Fibroblast of skin of right quadriceps (primary cell): ENCODE measurements at places on chromosomes 3 and 15.

DNA sequence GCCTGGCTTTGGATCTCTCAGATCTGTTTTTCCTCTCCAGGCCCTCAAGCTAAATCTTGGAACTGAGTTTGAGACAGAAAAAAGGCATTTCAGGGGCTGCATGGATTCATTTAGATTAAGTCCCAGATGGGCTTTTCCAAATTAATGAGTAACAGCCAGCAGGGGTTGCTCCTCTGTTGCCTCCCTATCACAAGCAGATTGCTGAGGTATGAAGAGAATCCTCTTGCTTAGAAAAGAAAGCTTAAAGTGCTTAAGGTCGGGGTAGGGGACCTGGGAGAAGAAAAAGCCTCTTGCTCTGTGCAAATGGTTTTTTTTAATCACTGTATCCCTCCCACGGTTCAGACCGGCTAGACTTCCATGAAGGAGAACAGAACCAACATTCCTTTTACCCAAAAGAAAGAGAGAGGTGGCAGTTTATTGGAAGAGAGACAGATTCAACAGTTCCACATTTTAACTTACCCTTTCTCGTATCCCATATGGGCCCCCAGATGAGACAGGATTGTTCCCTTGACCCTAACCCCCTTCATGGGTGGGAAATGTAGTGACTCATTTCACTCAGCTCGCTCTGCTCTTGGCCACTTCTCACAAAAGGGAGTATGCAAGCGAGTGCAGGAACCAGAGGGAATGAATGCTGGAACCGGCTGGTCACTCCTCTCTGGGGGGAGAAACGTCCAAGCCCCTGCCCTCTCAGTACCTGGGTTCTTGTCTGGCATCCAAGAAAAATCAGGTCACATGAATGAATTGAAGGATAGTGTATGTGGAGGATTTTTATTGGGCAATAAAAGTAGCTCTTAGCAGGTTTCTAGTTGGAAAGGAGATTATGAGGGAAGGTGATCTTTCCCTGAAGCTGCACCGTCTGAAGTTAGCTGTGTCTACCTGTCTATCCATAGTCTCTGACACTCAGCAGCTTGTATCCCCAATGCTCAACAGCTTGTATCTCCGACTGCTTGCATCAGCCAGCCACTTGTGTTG, 745.2 kb downstream of the SI start:
- peak; percentile 9 for DNase-seq

DNA sequence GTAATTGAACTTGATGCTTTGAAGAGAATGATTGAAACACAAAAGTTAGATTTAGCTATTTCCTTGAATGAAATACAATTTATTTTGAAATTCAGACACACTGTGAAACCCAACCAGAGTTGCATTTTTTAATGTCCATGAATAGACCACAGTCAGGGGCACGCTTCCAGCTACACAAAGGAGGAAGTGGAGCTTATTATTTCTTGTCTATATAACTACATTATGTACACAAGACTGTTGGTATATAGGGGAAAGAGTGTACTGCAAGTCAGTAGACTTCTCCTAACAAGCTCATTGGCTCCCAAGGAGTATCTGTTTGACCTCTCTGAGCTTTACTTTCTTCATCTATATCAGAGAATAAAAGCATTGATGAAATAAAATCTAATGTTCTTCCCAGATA, 326.2 kb downstream of the RYR3 start:
- DNase-seq, result no peak

DNA sequence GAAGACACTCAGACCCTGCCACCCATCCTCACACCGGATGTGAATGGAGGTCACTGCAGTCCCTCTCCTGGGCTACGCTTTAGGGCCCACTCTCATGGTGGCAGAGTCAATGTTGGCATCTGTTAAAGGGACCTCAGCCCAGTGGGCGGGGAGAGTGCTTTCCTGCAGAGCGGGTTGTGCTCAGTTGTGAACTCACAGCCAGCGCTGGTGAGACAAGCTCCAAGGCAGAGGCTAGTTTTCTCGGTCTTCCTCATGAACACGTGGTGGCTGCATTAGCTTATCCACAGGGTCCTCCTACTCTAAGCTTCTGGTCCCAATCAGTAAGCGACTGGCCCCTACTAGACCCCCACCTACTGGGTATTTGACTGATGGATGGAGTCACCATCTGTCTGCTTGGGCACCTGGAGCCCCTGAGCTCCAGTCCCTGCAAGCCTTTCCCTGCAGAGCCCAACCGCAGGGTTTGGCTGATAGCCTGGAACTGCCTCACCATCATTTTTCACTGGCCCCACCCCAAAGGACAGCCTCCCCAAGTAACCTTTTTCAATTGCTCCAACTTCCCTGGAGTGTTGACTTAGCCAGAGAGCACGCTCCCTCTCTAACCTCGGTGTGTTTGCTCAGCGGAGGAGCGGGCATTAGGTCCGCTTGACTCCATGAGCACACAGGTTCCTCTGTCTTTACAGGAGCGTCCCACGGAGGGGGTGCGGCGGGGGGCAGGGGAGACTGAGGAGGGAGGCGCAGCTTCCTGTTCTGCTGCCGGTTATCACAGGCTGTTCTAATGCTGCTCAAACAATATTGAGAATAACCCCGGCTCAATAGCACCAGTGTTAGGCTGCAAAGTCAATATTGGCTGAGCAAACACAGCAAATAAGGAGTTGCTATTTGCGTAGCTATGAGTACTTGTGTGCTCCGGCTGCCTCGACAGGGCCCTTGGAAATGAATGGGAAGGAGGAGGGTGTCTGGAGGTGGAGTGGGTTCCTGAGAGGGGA, 141.7 kb downstream of the RPLP1 start:
- DNase-seq, result peak; percentile 48

DNA sequence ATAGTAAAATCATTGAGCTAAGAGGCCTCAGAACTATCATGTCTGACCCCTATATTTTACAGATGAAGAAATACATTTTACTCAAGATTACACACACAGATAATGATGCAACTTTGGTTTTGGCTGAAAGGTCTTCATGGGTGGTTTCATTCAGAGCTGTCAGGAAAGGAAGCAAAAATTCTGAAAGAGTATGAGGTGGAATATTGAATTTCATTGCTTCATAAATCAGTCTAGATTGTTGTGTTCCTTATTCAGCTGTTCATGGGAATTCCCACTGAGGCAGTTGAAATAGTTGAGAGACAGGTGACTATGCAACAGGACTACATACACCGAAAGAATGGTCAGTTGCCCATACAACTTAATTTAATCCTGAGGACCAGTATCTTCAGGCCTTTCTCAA, 39.4 kb downstream of the CD200 start:
- peak; percentile 22 for DNase-seq

DNA sequence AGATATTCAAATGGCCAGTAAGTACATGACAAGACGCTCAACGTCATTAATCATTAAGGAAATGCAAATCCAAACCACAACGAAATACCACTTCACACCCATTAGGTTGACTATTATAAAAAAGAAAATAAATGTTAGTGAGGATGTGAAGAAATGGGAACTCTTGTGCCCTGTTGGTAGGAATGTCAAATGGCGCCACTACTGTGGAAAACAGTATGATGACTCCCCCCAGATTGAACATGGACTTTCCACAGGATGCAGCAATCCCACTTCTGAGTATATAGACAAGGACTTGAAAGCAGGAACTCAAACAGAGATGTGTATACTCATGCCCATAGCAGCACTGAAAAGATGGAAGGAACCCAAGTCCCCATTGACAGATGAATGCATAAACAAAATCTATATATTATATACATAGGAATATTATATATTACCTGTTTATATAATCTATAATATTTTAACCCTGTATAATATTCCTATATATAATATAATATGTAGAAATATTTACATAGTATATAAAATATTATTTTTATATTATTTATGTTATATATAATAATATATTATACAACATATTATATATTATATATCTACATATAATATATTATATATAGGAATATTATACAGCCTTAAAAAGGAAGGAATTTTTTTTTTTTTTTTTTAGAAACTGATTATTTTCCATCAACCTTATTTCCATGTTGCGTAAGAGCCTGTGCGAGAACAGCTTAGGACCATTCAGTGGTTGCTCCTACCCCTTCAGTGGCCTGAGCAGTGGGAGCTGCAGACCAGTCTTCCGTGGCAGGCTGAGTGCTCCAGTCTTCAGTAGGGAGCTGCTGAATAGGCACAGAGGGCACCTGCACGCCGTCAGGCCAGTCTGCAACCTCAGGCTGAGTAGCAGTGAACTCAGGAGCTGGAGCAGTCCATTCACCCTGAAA, 17.6 kb upstream of the PIGZ start:
- DNase-seq, result no peak

- DNase-seq, result peak; percentile 60
Observed at GRCh38 chr3:41202834-41203345, 3.6 kb downstream of the CTNNB1 start.

DNA sequence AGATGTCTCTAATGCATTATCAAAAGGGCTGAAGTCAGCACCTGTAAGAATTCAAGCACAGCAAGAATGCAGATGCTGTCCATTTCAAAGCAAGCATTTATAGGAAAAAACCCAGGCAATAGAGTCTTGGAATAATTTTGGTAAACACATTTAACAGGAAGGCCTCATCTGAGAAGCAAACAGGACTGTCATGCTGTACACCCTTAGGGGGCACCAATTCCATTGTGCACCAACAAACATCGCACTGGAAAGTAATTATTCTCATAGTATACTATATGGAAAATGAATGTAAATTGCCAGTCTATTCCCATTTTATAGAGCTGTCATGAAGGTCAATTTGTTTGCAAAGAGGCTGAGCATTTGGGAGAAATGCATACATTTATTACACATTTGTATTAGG, 247.3 kb upstream of the SUCLG2 start:
- no peak for DNase-seq

GRCh38 chr3:68239542-68239941, 585.1 kb upstream of the SUCLG2 start:
- DNase-seq, result no peak

DNA sequence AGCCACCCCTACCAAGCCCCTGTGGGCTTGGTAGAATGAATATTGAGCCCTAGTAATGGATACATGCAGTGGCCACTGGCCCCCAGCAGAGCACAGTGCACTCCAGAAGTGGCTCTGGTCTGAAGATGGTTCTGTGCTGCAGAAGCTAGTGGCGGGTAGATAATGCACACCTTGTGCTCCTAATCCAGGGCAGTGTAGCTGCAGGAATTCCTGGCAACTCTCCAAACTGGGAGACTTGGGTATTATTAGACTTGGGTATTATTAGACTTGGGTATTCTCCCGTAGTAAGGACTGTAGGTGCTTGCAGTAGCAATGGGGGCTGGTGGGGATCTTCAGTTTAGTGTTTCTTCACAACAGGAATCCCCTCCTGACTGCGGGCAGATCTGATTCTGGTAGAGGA, 34.7 kb downstream of the NUSAP1 start:
- DNase-seq, result no peak

DNA sequence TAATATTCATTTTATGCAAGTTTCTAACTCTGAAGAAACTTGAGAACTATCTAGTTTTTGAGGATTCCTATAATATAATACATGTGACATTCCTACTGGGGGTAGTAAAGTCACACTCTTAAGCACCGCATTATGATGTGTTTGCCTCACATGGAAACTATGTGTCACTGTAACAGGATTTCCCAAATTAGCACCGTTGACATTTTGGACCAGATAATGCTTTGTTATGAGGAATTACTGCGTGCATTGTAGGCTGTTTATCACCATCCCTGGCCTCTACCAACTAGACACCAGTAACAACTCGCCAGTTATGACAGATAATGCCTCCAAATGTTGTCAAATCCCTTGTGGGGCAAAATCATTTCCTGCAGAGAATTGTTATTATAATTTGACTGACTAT, 267.8 kb downstream of the RAP2B start:
- DNase-seq, result peak; percentile 27

- DNase-seq, result no peak
Observed at GRCh38 chr15:73959012-73959581, 32.8 kb downstream of the LOXL1 start.

GRCh38 chr15:96756146-96756545, 425.6 kb downstream of the NR2F2 start:
- no peak for DNase-seq

- DNase-seq, result no peak
Observed at GRCh38 chr3:186411994-186412393, 50.0 kb upstream of the DGKG start.

DNA sequence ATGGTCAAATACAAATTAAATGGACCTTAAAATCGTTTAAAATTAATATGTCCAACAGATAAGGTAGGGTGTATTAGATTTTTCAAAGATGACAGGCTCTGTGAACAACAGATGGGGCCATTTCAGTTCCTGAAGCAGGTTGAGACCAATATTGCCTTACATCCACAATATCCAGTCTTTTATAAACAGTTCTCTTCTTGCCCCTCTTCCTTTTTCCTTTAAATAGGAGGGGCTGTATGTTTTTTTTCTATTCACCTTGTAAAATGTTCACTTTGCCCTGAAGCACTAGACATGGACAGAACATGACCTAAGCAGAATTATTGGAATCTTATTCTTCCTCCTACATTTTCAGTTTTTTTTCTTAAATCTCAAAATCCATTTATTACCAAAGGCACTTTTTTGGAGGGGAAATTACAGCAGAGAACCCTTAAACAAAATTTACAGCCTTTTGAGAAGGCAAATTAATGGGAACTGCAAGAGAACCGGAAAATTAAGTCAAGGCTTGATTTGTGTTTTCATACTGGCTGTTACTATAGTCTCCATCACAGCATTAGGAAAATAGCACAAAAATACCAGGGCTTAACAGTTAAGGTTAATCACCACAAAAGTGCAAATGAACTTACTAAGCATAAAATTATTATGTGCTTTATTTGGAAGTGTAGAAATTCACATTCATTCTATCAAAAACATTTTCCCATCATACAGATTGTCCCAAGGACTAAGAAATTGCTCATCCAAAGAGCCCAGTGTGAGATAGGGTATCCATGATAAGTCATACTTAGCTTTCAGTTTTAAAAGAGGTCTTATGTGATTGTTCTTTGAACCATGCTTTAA, 55.8 kb downstream of the CMSS1 start:
- DNase-seq, result no peak

GRCh38 chr15:31557899-31558298, 231.3 kb downstream of the KLF13 start:
- DNase-seq, result no peak

GRCh38 chr15:50890751-50891150, 17.7 kb upstream of the AP4E1 start:
- peak; percentile 33 for DNase-seq

DNA sequence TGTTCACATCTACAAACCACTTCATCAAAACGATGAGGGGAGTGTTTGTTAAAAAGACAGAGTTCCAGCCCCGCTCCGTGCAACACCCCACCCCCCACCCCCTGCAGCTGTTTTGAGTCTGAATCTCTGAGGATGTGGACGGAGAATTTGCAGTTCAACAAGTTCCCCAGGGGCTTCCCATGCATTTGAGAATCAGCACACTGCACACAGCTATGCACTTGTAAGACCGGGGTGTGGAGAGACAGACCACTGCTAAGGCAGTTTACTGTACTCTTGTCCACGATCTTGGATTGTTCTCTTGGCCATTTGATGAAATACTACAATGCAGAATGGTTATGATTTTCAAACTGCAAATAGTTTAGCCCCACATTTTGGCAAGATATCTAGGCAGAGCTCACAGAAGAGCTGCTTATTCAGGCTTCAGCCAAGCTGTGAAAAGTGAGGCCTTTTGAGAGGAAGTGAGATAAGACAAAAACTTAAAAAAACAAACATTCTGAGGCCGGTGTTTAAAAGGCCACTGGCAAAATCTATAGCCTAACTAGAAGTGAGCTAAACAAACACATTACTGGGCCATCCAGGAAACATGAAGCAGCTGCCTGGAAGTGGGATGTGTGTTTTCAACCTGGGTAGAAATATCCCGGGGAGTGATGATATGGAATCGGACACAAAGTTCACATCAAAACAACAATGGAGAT, 308.2 kb upstream of the ADAMTS9 start:
- DNase-seq, result no peak

- peak; percentile 97 for DNase-seq
Observed at GRCh38 chr15:29270169-29270955, 740 bp upstream of the NSMCE3 start.
